ENCODE measurements at places on chromosomes 1 and 21.
A peak's percentile ranks its signal among the peaks of the same experiment; 100 is the strongest.

- DNase-seq: no peak
Measured at GRCh38 chr21:41362605-41363369, 960 bp downstream of the MX2 start.

GRCh38 chr1:184367427-184368038, 19.3 kb upstream of the C1orf21 start:
- no peak for DNase-seq

DNA sequence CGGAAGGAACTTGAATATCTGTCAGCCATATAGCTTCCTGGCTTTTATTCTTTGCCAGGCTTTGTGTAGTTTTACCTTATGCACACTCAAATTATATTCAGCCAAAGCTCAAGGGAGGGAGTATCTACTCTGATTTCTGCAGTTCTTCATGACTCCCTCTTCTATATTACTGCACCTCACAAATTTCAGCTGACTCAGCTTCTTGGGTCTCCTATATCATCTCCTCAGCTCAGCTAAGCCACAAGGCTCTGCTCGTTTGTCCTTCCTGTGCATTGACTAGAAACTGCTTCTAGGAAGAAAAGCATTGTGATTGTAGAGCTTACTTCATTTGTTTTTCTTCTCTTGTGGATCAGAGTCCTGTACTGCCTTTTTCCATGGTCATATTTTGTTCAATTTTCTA, 37.4 kb downstream of the BTBD8 start:
- no peak for DNase-seq

DNA sequence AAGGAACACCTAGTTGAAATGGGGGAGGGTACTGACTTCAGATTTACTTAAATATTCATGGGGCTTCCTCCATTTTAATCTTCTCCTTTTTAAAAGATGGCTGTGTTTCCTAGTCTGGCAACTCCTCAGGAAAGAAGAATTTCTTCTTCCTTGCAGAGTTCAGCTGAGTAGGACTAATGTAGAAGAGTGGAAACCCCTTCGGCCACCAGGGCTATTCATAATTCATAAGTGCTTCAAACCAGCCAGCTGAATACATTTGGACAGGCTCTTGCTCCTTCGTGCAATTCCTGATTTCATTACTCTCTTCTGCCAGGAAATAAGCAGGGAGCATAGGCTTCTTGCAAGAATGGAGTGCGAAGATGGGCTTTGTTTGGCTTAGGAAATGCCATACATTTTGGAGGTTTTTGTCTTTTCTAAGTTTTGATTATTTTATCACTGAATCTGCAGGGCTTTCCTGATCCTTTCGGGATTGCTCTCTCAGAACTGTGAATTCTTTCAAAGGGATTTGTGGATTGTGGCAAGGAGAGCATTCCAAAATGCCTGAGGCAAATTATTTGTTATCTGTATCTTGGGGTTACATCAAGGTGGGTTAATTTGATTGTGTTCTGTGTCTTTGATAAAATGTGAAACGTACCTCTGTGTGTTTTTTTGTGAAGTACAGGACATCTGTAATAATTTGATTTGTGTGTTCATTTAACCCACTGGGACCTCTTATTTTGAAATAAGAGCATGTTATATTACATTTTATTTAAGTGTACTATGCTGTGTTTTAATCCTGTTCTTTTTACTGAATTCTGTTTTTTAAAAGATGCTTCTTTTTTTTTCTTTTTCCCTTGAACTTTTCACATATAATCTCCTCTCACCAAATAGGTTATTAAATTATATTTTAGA, 179.4 kb upstream of the SGIP1 start:
- DNase-seq: no peak

DNA sequence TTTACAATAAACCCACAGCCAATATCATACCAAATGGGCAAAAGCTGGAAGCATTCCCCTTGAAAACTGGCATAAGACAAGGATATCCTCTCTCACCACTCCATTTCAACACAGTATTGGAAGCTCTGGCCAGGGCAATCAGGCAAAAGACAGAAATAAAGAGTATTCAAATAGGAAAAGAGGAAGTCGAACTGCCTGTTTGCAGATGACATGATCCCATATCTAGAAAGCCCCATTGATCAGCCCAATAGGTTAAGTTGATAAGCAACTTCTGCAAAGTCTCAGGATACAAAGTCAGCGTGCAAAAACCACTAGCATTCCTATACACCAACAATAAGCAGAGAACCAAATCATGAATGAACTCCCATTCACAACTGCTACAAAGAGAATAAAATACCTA, 235.5 kb downstream of the DPYD start:
- DNase-seq: no peak

GRCh38 chr1:158793604-158794003, 12.6 kb upstream of the OR6N2 start:
- peak; percentile 6 for DNase-seq

DNA sequence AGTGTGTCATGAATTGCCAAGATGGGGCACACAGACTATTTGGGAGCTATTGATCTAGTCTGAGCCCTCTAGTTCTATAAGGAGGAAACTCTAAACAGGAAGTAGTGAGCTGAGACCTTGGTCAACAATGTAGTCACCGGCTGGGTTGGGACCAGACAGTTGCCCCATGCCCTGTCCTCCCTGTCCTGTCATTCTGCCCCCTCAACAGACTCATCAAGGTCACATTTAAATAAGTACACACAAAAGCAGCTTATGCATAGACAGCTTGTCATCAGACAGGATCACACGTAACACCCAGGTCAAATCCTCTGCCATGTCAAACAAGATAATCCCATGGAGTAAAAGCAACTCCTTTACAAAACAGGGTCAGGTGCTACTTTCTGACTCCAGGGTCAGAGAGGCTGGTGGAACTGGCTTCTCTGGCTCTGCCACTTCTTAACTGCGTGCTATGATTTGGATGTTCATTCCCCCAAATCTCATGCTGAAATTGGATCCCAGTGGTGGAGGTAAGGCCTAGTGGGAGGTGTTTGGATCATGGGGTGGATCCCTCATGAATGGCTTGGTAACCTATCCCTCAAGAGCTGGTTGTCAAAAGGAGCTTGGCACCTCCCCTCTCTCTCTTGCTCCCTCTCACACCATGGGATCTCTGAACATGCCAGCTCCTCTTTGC, 128.9 kb downstream of the HIVEP3 start:
- DNase-seq: no peak

DNA sequence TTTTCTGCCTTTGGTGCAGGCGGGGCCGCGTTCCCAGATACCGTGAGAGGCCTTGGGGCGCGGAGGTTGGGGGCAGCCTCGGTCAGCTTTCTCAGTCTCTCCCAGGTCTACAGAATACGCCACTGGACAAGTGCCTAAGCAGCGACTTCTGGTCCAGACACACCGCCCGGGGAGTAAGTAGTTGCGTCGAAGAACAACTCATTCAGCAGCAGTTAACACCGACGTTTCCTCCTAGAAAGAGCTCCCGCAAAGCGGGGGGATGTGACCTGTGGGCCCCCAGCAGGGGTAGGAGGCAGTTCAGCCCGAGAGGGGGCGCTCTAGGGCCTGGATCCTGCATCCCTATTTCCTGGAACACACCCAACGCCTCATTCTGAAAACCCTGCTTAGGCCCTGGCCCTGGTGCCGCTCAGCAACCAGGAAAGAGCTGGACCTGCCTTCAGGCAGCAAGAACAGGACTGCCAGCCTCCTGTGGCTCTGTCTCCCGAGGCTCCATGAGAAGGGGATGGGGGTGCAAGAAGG, 6.5 kb upstream of the BARHL2 start:
- no peak for DNase-seq

- DNase-seq: no peak
Measured at GRCh38 chr1:160108888-160109662, 6.5 kb upstream of the ATP1A2 start.

DNA sequence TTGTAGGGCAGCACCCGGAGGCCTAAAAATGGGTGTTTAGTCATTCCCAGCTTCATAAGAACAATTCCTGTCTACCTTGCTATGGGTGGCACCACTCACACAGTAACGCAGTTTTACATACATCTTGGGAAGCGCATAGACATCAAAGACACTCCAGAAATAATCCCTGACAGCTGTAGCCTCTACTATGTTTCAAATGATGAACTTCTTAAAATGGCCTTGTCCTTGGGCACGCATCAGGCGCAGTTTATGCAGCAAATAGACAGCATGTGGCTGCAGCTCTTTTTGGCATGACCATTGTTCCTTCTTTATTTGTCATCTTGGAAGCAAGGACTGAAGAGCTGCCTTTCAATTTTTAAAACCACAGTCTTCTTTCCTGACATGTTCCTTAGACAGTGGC, 77.6 kb upstream of the CACYBP start:
- no peak for DNase-seq

GRCh38 chr1:185560760-185561159, 173.4 kb upstream of the HMCN1 start:
- DNase-seq: no peak

DNA sequence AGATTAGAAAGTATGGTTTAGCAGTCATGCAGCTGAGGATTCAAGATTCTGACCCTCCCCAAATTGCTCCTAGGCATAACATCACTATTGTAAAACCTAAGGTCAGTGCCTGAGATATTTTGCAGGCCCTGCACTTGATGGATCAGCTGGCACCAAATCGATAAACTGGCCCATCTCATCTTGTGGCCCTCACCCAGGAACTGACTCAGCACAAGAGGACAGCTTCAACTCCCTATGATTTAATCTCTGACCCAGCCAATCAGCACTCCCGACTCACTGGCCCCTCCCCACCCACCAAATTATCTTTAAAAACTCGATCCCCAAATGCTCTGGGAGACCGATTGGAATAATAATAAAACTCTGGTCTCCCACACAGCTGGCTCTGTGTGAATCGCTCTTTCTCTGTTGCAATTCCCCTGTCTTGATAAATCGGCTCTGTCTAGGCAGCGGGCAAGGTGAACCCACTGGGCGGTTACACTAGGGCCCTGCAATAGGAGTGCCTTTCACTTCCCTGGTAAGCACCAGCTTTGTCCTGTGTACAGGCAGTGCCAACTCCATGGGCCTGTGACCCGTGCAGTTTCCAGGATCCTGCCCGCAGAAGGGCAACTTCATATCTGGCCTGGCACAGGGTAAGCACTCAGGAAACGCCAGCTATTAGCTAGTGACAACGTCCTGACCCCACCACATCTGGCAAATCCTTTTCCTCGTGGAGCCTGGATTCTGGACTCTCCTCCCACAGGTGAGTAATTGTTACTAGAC, 28.7 kb upstream of the SLC2A5 start:
- DNase-seq: no peak

DNA sequence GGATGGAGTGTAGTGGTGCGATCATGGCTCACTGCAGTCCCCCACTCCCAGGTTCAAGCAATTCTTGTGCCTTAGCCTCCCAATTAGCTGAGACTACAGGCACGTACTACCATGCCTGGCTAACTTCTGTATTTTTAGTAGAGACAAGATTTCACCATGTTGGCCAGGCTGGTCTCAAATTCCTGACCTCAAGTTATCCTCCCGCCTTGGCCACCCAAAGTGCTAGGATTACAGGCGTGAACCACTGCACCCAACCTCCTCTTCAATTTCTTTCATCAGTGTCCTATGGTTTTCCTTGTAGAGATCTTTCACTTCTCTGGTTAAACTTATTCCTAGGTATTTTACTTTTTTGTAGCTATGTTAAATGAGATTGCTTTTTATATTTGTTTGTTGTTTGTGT, 10.7 kb upstream of the MAST2 start:
- no peak for DNase-seq

- no peak for DNase-seq
Measured at GRCh38 chr21:46666941-46667740, 31.7 kb downstream of the PRMT2 start.

- DNase-seq: no peak
Measured at GRCh38 chr1:164712131-164713036, 153.4 kb downstream of the PBX1 start.

- DNase-seq: no peak
Measured at GRCh38 chr1:245575710-245576109, 420.9 kb downstream of the KIF26B start.

Measured in stimulated activated CD8-positive, alpha-beta memory T cell treated with anti-CD3 and anti-CD28 coated beads, Interleukin-7, amount 100 ng/mL, for 1 hour (primary cell).